CD4-positive, alpha-beta T cell treated with Interleukin-6 at 100 ng/mL for 8 hours (primary cell): ENCODE measurements at places on chromosomes 2 and 18.
A peak's percentile ranks its signal among the peaks of the same experiment; 100 is the strongest.

- peak; percentile 17 for DNase-seq
These were observed 397.7 kb upstream of the HNRNPA3 start for GRCh38 chr2:176814740-176815367.

- DNase-seq: no peak
These were observed 433.7 kb upstream of the TRIB2 start for GRCh38 chr2:12282780-12283695.

DNA sequence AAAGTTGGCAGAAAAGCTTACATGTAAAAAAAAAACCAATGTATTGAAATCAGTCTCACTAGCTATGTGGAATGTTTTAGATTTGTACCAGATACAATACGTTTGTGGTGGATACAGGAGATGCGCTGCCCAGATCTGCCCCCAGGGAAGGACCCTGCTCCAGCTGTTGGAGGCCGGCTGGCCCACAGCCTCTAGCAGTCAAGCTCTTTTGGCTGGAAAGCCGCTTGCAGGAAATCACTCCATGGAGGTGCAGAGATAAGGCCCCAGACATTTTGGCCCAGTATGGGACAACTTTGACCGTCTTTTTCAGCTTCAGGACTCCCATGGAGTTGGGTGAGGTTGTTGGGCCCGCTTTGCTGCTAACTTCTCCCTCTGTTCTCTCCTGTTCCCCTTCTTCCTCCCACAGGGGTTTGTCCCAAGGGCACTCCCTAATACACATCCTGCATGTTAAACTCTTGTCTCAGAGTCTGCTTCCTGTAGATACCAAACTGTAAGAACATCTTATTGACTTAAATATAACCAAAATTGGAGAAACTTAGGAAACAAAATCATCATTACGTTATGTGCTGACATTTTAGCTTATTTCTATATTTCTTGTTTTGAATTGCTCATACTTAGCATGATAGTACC lies 1.7 kb upstream of the QPCT start:
- no peak for DNase-seq

DNA sequence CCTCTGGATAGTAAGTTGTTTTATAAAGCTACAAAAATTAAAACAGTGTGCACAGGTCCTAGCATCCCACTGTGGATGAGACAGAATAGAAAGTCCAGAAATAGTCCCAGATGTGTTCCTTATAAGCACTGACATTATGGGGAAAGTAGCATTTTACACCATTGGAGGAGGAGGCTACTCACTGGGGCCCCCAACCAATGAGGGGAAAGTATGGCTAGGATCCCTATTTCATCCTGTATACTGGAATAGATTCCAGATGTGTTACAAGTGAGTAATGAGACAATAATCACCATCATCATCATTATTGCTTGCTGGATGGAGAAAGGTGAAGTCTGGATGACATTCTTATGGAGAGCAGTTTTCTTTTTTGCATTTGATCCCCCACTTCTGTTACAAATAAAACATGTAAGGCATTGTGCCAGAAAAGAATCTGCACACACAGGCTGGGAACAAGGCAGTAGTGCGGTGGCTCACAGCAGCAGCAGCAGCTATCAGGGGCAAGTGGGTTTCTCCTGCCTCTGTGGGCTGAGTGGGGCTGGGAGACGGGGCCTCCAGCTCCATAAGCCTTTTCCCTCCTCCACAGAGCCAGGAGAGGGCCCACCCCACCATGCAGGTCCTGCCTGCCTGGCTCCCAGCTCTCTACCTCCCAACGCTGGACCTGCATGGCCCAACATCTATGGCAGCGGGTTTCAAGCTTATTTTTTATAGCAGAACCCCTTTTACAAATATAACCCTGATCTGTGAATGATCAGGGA lies 5.0 kb downstream of the ARID5A start:
- no peak for DNase-seq

- no peak for DNase-seq
These were observed 2.6 kb downstream of the PMAIP1 start for GRCh38 chr18:59902131-59902992.

DNA sequence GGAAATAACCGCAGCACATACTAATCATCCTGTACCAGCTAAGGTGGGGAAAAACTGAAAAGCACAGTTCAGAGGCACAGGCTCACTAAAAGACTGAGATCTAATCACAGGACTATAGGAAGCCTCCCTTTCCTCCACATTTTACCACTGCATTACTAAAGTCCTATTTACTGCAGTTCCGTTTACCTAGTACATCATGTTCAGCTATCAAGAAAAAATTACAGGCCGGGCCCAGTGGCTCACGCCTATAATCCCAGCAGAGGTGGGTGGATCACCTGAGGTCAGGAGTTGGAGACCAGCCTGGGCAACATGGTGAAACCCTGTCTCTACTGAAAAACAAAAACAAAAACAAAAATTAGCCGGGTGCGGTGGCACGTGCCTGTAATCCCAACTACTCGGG lies 11.0 kb upstream of the NBEAL1 start:
- no peak for DNase-seq

DNA sequence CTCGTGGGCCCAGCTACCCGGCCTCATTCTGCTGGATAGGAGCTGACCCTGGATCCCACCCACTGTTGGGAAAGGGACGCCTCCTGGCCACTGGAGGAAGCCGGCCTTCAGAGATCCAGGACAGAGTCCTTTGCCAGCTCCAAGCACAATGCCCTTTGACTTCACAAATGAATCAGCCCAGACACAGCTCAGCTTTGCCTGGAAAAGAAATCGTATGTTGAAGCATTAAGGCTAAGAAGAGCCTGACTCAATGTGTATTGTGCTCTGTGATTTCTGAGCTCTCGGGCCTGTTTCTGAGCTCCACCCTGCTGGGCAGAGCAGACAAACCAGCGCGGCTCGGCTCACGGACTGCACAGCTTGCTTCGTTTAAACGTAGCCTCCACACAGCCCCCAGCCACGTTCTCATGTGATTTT lies 162.9 kb upstream of the APCDD1 start:
- no peak for DNase-seq

GRCh38 chr18:9135912-9136314 lies 668 bp upstream of the ANKRD12 start:
- peak; percentile 39 for DNase-seq

- DNase-seq: no peak
These were observed at the start of gene CDK15 for GRCh38 chr2:201806442-201807170. CDK15 (plus strand) TSS chr2:201806537; CDS start chr2:201806665, 128 bp downstream.

GRCh38 chr18:36328916-36329315 lies 31.4 kb downstream of the FHOD3 start:
- no peak for DNase-seq

GRCh38 chr2:54695378-54695777 lies 28.1 kb upstream of the EML6 start:
- no peak for DNase-seq

GRCh38 chr2:15925819-15926218 lies 14.5 kb upstream of the MYCN start:
- no peak for DNase-seq

DNA sequence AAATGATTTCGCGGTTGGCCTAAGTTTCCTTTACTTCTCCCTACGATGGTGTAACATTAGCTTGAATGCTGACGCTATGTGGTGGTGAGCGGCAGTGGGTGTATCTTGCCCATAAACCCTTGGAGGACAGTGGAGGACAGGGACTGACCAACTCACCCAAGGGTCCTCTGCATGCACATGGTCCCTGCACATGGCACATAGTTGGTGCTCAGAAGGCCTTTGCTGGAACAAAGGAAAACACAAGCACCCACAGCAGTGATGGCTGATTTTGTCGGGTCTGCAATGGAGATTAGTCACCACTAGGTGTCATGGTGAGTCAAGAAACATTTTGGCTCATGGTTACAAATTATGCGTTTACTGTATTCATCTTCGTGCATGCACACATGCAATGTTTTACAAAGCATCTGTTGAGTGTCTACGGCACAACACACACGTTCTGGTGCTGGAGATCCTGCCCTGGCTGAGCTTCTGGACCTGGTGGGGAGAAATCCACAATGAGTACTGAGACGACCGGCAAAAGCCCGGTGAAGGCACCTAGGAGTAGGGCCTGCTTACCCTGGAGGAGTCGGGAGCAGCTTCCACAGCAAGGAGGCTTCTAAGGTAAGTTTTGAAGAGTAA lies 44.0 kb downstream of the PDCL3 start:
- peak; percentile 39 for DNase-seq

- no peak for DNase-seq
These were observed 128.5 kb downstream of the EPHA4 start for GRCh38 chr2:221443645-221444044.

DNA sequence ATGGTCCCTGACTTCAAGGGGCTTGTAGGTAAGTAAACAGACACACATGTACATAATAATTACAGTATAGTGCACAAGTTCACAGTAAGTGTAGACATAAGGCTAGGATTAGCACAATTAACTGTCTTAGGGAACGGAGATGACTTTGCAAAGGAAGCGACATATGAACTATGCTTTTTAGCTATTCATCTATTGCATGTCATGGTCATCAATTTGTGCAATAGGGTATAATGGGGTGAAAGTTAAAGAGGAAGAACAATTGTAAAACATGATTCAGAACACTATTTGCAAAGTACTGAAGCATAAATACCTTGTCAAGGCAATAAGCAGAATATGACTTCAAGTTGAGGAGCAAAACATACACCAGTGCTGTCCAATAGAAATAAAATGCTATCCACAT lies 112.3 kb upstream of the SLC8A1 start:
- DNase-seq: no peak

DNA sequence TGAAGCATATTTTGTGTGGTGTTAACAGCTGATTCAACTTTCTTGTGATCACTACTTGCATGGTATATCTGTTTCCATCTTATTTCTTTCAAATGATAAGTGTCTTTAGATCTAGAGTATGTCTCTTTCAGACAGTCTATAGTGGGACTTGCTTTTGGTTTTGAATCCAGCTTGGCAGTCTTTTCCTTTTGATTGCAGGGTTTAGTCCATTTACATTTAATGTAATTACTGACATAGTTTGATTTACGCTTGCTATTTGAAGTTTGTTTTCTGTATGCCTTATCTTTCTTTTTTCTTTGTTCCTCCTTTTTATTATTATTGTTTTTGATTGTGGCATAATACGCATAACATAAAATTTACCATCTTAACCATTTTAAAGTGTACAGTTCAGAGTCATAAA lies 9.2 kb upstream of the RALBP1 start:
- DNase-seq: no peak
